ENCODE measurements at places on chromosomes 3 and 15.

DNA sequence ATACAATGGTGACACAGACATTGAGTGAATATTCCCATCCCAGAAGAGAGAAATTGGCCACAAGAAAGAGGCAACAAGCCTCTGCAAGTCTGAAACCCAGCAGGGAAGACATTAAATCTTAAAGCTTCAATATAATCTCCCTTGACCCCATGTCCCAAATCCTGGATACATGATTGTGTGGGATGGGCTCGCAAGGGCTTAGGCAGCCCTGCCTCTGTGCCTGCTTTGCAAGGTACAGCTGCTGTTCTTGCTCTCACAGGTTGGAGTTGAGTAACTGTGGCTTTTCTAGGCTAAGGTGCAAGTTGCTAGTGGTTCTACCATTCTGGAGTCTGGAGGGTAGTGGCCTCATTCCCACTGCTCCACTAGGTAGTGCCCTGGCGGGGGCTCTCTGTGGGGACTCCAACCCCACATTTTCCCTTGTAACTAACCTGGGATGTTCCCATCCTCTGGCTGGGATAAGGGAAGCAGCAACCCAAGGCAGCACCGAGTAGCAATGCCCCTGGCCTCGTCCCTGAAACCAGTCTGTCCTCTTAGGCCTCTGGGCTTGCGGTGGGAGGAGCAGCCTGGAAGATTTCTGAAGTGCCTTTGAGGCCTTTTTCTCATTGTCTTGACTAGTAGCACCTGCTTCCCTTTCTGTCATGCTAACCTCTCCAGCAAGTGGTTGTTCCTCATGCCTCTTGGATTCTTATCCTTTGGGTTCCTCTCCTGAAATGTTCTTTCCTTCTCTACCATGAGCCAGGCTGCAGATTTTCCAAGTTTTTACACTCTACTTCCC, 90.0 kb downstream of the FAM174B start:
- DNase-seq = no peak

GRCh38 chr15:76648732-76649444, 256.3 kb downstream of the SCAPER start:
- DNase-seq = no peak

GRCh38 chr3:78613421-78613879, 1154.3 kb downstream of the ROBO1 start:
- no peak for DNase-seq

GRCh38 chr15:56425976-56426375, 39.0 kb downstream of the MNS1 start:
- no peak for DNase-seq

DNA sequence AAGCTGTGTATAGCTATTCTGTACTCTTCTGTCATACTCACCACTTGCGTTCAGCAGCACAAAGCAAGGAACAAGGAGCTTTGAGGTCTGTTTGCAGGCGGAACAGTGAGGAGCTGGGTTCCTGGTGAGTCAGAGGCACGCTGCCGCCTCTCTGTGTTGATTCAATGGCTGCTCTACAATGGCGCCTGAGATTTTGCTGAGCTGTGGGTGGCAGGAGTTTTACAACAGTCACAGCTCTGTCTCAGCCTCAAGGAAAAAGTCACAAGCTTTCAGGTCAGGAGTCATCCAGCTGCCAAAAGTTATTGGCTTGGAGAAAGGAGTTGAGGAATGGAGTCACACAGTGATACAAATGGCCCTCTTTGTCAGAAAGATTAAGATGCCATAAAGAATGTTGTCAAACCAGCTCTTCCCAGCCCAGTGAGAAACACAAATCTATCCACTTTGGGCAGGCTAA, 98.1 kb downstream of the SSR3 start:
- no peak for DNase-seq

GRCh38 chr3:71069797-71070196, 513.7 kb downstream of the FOXP1 start:
- DNase-seq = peak; percentile 80

- DNase-seq = no peak
These were observed 932 bp downstream of the PRR23C start for GRCh38 chr3:139043554-139044365.

- DNase-seq = no peak
These were observed 43.3 kb upstream of the VIPR1 start for GRCh38 chr3:42459151-42459550.

GRCh38 chr3:74850381-74850780, 235.9 kb upstream of the CNTN3 start:
- DNase-seq = no peak

- peak; percentile 54 for DNase-seq
These were observed 422.7 kb upstream of the TPRG1 start for GRCh38 chr3:188749010-188749617.

DNA sequence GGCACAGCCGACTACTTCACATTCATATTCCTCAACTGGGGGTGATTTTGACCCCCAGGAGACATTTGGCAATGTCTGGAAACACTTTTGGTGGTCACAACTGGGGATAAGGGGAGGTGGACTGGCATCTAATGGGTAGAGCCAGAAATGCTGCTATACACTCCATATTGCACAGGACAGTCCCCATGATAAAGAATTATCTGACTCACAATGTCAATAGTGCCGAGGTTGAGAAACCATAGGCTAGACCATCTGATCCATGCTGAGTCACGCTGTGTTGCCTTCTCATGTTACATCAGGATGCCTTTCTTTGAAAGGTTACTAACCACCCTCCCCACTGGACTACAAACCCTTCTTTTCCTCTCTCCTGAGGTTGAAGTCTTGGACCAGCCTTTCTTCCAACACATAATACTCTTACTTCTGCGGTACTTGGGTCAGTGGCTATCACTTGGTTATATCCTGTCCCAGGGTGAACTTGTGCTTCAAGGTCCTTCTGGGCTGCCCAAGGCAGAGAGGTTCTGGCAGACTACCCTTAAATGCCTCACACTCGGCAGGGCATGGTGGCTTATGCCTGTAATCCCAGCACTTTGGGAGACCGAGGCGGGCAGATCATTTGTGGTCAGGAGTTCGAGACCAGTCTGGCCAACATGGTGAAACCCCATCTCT, 68.8 kb downstream of the CTNNB1 start:
- DNase-seq = no peak

DNA sequence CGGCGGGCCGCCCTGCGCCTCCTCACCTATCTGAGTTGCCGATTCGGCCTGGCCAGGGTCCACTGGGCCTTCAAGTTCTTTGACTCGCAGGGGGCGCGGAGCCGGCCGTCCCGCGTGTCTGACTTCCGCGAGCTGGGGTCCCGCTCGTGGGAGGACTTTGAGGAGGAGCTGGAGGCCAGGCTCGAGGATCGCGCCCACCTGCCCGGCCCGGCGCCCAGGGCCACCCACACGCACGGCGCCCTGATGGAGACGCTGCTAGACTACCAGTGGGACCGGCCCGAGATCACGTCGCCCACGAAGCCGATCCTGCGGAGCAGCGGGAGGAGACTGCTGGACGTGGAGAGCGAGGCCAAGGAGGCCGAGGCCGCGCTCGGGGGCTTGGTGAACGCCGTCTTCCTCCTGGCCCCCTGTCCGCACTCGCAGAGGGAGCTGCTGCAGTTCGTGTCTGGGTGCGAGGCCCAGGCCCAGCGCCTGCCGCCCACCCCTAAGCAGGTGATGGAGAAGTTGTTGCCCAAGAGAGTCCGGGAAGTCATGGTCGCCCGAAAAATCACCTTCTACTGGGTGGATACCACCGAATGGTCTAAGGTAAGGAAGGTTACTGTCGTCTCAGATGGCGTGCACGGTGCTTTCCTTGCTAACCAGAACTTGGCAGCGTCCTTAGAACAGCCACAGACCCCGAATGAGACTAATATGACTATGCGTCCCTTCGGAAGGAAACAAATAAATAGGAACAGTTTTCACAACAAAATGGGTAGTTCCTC, 567 bp downstream of the TICRR start:
- DNase-seq = peak; percentile 38

DNA sequence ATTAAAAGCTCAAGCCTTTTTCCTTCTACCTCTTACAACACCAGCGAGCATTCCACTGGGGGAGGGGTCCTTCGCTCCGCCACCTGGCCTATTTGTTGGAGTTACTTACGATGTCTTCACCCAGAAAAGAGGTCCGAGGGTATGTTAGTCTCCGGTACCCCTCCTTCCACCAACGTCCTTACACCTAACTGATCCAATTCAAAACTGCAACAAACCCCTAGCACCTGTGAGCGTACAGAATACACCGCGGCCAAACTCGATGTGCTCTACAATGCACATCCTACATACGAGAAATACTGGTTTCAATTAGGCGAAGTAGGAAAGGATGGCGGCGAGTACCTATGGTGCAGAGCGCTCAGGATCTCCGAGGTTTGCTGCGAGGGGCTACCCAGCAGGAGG, 944 bp downstream of the SLITRK3 start:
- DNase-seq = no peak

DNA sequence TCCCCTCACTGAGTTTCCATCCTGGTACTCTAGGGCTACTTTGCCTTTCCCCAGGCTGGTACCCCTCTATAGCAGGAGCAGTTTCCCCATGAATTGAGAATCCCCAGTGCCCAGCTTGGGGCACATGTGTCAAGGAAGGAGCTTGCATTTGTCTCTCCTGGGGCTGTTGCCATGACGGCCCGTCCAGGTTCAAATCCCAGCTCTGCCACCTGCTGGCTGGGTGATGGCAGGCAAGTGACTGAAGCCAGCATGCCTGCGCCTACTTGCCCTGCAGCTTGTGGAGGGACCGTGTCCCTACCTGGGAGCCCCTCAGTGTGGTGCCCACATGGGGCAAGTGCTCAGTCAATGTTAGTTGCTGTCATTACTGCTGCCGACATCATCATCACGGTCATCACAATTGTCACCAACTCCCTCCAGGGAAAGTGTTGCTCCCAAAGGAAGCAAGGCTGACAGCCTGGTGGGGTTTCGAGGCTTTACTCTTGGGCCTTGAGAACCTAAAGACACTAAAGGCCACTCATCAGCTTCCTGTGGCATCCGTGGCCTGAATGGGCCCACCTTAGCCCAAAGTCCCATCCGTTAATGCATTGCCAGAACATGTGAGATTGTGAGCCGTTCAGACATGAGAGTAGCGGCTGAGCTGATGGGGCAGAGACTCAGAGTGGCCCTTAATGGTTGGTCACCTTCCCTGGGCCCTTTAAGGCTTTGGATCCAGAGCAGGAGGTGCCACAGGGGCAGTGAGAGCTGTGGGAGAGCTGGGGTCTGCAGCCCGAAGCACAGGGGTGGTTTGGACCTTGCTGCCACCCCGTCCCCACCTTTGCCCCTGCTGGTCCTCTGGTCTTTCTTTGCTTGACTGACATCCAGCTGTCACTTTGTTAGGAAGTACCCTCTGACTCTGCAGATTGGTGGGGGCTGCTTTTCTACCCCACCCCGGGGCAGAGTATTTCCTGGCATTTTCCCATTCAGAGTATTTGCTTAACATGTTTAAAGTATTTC, 144.4 kb downstream of the DNAJB8 start:
- DNase-seq = peak; percentile 54

All from activated CD4-positive, alpha-beta T cell treated with anti-CD3 and anti-CD28 coated beads, Interleukin-10, Interleukin-2, amounts not matched to agents 100 ng/mL and 50 ng/mL, durations not matched to agents 16 hours and 8 hours (primary cell).